ENCODE measurements at places on chromosomes 2 and 18. TPM values are rescaled to one million over a fixed set of nuclear protein-coding genes. Genes with fewer than 3 reads are reported as not detected.

DNA sequence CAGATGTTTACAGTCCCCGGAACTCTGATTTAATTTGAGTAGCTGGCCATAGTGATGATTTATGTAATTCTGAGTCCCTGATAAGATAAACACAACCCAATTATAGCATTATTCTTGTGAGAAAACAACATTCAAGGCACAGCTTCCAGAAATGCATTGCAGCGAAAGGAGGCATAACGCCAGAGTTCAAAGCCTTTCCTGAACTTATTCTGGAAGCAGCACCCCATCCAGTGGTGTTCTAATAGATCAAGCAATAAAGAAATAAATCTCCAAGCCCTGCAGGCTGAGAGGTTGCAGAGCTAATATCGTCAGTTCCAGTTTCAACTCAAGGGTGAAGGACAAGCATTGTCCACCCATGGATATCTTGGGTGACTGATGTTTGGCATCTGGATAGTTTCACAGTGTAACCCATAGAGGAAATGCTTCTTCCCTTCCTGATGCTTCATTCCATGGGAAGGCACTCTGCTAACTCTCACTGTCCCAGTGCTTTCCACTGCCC is 18.8 kb downstream of the CDH2 start:
- DNase-seq, result no peak

DNA sequence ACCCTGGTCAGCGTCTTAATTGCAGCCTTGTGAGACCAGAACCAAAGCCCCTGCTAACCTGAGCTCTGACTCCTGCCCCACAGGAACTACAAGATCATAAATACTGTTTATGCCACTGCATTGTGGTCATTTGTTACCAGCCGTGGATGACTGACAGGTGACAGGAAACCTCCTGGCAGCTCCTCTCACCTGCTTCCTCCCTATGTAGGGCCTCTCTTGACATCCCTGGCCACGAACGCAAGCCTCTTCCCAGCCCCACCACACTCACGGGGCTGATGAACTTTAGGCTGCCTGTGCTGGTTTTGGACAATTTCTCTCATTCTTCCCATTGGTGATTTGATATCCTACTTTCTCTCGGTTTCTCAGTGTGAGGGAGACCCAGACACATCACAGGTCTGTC is 357.2 kb upstream of the MYT1L start:
- no peak for DNase-seq

DNA sequence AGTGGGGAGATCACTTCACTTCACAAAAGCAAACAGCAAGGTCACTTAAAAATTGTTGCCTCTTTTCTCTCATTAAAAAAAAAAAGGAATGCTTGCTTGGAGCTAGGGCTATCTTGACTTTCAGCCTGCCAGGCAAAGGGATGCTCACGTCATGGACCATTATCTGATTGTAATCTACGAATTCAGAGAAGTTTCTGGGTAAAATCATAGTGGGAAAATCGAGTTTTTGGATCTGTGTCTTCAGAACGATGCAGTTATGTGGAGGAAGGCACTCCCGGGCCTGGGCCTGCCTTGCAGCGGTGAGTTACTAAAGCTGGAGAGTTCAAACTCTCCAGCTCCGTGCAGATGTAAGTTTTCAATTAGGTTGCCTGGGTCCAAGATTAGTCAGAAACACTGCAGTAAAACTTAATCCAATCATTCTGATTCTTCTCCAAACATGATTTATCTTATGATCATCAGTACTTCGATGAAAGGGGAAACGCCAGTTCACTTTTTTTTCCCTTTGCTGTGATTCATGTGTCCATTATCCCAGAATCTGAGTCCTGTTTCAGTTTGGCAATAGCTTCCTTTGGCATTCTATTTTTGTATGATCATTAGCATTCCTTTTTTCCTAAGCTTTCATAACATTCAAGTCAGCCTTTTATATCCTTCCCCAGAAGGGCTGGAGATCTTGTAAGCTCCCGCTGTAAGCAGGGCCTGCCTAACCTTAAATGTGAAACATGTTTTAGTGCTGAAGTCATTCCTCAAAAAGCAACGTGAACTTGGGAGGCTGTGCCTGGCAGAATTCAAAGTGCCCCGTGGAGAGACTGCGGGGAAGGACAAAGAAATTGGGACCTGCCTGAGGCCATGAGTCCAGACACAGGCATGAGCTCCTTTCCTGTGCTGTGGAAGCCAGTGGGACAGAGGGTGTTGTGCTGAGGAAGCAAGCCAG is 119.3 kb upstream of the TWIST2 start:
- peak; percentile 37 for DNase-seq

- DNase-seq, result no peak
Observed at GRCh38 chr2:154640000-154640399, 58.5 kb upstream of the KCNJ3 start.

- DNase-seq, result peak; percentile 51
Observed at GRCh38 chr18:23365602-23366001, 87.5 kb upstream of the RIOK3 start.

- no peak for DNase-seq
Observed at GRCh38 chr2:47083886-47084687, 71.0 kb downstream of the STPG4 start.

- peak; percentile 70 for DNase-seq
Observed at GRCh38 chr18:25726298-25726697, 364.1 kb downstream of the SS18 start.

DNA sequence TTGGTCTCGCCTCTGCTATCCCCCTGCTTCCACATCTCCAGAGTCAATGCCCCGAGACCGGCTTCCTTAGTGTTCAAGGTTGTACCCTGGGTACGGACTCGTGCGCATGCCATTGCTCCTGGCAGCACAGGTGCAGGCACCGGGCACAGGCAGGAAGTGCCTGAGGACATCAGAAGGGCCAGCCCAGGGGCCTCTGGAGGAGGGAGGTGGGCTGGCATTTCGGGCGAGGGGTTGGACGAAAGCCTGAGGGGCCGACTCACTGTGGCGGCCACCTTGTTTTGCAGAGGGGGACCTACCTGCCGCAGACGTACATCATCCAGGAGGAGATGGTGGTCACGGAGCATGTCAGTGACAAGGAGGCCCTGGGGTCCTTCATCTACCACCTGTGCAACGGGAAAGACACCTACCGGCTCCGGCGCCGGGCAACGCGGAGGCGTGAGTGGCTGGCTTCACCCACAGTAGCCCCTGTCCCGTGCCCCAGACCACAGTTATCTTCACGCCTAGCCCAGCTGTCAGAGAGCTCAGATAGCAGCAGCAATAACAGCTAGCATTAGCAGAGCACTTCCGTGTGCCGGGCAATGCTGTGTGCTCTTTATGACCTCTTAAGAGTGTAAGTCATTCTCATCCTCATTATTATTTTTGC is 12.5 kb downstream of the ITM2C start:
- no peak for DNase-seq

DNA sequence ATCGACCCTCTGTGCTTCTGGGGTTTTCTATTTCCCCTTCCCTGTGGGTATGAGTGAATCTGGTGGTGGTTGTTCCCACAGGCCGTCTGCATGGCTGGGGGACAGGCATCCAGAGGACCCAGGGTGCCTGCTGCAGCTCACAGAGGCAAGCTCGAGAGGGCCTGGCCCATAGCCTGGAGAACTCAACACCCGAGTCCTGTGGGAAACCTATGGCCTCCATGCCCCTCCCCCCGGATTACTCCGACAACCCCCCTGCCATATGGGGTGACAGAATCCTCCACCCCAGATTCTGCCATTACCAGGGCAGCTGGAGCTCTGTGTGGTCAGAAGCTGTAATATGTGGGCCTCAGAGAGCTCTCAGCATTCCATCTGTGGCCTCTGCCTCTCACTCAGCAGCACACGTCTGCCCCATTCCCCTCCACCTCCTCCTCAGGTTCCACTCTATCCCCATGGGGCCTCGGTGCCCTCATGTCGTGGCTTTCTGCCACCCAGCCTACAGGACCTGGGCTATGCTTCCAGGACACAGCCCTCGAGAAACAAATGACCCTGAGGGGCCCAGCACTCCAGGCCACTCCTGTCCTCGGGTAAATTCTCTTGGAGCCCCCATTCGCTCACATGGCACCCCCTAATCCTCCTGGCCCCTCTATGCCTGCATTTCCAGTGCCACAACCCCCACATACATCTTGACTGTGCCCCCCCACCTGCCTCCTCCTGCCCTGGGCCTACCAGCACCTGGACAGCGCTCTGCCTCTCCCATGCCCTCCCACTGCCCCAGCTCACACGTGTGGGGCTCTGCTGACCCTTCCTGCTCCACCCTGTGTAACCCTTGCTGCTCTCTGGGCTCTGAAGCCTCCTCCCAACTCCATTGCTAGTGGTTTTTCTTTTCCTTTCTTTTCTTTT is 3.6 kb downstream of the MZT2A start:
- no peak for DNase-seq

DNA sequence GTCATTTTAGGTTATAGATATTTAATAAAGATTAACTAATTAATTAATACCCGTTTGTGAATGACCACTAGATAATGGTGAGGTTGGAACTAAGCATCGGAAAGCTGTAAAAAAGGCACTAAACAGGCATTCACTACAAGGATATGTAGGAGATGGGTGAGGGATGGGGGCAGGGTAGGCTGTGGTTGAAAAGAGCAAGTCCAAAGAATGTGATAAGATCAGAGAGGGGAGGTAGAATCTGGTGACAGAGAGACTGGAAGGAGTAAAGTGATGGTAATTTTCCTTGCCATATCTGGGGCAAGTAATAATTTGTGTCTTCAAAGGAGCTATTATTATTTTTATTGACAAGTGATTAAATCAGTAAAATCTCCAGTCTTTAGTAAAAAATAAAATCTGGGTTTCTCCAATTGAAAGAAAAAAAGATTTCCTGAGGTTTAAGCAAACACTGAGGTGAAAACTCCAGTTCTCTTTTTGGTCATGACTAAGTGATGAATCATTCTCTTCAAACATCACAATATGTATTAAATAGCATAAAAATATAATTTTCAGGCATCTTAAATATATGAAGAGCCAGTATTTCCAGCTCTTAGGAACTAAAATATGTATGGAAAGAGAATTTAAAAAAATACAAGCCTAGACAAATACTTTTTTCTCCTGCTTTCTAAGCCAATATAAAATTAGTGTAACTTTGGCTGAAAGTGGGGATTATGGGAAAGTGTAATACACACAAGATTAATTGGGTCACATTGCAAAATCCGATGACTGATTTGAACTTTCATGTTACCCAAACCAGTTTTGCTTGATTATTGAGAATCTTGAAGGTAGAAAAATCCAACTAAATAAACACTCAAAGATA is 259.1 kb upstream of the RBMS1 start:
- peak; percentile 84 for DNase-seq

DNA sequence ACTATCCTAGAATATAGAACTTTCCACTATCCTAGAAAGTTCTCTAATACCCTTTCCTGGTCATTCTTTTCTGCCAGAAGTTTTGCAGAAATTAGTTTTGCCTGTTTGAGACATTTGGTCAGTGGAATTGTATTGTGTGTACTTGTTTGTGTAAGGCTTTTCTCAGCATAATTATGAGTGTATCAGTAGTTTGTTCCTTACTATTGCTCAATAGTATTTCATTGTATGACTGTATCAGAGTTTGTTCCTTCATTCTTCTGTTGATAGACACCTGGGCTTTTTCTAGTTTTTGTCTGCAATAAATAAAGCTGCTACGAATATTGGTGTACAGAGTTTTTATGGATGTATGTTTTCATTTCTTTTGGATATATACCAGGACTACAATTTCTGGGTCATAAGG is 27.2 kb downstream of the CCDC138 start:
- no peak for DNase-seq

DNA sequence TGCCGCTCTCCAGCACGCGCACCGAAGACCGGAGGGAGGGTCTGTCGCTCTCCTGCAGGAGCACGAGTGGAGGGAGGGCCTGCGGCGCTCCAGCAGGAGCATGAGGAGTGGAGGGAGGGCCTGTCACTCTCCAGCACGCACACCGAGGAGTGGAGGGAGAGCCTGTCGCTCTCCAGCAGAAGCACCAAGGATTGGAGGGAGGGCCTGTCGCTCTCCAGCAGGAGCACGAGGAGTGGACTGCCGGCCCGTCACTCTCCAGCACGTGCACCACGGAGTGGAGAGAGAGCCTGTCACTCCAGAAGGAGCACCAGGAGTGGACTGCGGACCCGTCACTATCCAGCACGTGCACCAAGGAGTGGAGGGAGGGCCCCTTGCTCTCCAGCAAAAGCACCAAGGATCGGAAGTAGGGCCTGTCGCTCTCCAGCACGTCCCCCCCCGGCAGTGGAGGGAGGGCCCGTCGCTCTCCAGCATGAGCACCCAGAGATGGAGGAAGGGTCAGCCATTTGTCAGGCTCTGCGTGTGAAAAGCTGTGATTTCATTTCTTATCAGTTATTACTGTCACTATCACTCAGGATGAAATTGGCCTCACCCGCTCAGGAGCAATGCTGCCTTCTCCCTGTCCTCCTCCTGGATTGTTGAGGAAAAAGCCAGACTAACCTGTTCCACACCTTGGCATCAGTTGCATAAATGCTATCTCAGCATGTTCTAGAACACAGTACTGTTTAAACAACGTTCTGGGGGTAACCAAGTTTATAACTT is 35.9 kb downstream of the ADI1 start:
- no peak for DNase-seq

GRCh38 chr2:211390536-211391188 is 834.3 kb downstream of the CPS1 start:
- DNase-seq, result no peak

GRCh38 chr2:173996766-173997165 is 31.6 kb upstream of the SP3 start:
- no peak for DNase-seq

- peak; percentile 87 for DNase-seq
Observed at GRCh38 chr2:12928197-12928774, 211.6 kb downstream of the TRIB2 start.

DNA sequence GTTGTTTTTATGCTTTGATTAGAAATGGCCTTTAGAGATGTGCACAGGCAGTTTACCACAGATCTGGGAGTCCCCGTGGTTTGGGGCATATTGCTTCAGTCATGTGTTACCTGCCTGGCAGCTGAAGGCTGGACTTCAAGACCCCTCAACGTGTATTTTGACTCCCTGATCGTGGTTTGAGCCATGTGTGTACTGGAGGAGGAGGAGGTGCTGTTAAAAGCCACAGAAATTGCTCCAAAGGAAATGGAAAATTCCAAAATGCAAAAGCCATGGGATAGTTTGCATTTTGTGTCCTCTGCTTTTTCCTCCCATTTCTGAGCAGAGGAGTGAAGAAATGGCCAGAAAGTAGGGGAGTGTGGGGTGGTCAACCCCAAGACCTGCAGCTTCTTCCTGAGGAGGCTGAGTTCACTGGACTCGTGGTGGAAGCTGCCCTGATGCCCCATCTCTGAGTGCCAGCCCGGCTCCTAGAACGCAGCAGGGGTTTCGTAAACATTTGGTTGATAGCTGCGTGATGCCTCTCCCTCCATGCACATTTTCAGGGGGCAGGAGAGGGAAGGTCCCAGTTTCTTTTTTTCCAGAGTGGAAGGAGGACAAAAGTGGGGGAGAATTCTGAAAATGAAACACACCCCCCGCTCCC is 45.7 kb downstream of the ITGB1BP1 start:
- no peak for DNase-seq

GRCh38 chr2:105744909-105745853 is at the start of gene NCK2:
NCK2 (plus strand) TSS chr2:105744912; CDS start chr2:105855064, 110,152 bp downstream.
- DNase-seq, result peak; percentile 35

The FASTKD2 gene
- total RNA-seq, result 33.5 TPM

The GALNT13 gene
- 0.05 TPM for total RNA-seq

The RIT2 gene
- total RNA-seq, result 0.37 TPM

The NETO1 gene
- not detected for total RNA-seq

The ST3GAL5 gene
- 30.7 TPM for total RNA-seq

The SP140 gene
- total RNA-seq, result 2.0 TPM

The SERPINB10 gene
- not detected for total RNA-seq

The RFTN2 gene
- total RNA-seq, result 0.10 TPM

All from M059J (cell line).